GM19239 (cell line): ENCODE measurements at places on chromosomes 5 and 9.

GRCh38 chr9:93011114-93011513, 47.4 kb upstream of the SUSD3 start:
- DNase-seq: no peak

DNA sequence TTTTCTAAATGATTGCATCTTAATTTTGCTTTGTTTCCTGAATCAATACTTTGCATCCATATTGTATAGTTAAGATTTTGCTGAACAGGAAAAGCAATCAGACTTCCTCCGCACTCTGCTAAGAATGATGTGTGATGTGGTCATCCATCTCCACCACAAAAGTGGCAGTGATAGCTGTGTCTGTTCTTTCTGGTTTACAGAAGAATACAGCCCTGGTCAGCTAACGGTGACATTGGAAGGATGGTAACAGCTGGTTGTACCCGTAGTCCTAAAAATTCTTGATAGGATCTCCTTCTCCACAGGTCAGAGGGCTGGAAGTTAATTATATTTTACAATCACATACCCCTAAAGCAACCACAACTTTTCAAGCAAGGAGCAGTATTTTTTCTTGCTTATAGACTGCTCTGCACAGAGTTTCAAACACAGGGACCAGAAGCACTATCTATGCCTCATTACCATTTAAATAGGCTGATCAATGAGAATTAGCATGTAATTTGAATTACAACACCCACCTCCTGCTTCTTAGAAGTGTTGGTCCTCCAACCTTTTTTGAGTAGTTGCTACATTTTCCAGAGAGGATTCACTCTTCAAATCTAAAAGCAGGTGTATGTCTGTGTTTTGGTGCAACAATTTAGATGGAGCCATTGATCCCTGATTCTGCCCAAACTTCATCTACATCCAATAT, 1191.9 kb upstream of the NUDT12 start:
- DNase-seq: no peak

DNA sequence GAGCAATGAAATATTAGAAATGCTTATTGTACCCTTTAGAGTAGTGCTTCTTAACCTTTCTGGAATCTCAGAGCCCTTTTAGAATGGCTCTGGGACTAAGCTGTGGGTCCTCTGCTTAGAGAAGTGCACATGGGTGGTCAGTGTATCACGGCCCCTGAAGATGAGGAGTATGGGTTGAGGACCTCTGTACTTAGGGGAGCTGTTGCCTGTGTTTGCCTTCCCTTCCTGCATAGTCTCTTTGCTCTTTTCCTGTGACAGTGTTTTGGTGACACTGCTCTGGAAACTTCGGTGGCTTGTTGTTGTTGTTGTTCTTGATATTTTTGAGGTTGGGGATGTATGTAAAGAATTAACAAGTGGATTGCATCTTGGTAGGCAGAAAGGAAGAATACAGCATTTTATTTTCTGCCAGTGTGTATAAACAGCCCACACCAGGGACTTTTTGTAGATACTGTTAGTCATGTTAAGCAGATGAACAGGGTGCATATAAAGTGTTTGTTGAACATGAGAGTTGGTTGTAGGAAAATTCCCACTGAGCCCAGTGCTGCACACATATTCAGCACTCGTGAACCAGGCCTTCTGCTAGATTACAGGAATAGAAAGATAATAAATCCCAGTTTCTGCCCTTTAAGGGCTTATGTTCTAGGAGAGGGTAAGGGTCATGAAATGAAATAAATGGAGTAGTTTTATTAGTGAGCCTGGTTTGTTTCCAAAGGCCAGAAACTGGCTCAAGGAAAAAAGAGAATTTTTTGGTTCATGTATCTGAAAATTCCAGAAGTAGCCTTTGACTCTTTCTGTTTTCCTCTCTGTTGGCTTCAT, 199.7 kb downstream of the ARHGAP26 start:
- no peak for DNase-seq

DNA sequence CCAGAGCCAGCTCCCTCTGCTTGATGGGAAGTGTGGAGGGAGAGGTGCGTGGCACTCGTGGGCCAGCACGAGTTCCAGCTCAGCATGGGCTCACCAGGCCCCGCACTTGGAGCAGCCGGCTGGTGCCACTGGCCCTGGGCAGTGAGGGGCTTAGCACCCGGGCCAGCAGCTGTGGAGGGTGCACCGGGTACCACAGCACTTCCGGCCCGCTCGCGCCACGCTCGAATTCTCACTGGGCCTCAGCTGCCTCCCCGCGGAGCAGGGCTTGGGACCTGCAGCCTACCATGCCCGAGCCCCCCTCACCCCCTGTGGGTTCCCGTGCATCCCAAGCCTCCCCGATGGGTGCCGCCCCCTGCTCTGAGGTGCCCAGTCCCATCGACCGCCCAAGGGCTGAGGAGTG, 98.4 kb downstream of the DCP2 start:
- DNase-seq: no peak

DNA sequence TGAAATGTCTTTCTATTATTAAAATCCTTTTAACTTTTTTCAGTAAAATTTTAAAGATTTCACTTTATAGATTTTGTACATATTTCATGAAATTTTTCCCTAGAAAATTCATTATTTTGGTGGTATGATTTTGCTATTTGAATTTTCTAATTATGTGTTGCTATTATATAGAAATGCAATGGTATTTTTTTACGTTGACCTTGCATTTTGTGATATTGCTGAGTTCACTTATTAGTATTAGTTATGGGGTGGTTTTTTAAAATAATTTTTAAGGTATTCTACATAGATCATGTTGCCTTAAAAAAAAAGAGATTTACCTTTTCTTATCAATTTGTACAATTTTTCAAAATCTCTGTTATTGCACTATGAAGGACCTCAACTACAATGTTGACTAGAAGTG, 458.3 kb downstream of the TLE1 start:
- DNase-seq: no peak

DNA sequence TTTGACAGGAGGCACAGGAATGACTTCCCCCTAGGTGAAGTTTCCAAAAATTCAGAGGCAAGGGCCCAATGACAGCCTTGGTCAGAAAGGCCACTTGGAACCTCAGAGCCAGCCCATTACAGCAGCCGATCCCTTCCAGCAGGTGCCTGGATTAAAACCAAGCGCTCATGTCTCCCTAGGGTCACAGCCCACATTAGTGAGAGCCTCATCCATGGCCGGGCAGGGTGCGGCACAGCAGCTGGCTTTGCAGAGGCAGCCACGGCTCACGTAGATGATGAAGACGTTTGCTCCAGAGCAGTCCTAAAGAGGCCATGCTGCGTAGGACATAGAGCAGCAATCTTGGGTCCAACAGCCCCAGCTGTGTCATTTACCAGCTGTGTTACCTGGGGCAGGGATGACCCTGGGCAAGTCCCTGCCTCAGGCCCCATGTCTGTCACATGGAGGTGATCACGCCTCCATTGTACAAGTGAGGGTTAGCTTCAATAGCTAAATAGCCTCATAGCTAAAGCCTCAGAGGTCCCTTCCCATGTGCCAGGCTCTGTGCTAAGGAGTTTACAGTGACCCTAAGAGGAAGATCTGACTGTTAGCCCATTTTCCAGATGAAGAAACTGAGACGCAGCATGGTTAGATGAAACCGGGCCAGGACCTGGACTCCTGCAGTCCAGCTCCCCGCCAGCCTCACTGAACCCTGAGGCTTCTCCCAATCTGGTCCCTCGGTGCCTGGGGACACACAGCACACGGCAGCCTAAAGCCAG, 39.2 kb downstream of the NEK6 start:
- no peak for DNase-seq

DNA sequence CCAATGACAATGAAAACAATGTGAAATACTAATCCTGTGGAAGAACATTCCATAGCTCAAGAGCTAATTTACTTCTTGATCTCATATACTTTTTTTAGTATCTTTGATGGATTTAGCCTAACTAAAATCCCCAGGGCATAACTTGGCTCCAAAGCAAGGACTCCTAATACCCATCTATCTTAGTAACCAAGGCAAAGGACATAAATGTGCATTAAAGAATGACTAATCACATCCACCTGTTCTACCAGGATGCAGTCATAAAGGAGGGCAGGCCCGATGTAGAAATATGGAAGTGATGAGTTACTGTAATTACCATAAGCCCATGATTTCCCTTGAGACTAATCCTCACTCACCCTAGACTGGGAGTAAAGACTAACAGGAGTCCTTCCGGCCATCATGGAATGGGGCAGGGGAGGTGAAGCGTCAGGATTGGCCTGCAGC, 56.9 kb downstream of the KIF24 start:
- DNase-seq: no peak

DNA sequence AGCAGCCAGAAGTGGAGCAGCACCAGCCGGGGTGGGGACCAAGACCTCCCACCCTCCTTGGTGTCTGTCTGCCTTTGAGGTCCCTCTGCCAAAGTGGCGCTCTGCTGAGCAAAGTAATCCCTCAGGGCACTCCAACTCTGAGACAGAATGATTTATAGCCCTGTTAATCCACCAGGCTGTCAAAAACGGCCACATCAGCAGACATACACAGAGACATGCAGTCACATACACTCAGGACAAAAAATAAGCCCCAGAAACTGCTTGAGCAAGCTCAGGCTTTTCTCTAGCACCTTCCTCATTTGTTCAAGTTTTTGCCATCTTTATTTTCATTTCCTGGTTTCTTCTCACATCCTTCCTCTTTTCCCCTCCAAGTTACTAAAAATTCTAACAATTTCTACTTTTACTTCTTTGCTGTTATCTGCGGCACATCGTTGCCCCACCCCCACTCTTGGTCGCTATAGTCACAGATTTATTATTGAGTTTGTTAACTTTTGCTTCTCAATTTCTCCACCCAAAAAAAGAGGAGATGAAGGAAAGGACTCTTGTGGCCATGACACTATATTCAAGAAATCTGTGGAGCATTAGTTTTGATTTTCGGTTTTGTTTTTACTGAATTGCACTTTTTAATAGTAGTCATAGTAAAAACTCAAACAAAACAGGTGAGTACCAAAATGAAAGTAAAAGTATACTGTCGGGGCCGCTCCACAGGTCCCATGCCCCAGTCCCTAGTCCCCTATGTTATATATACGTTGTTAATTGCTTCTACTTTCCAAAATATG, 17.4 kb upstream of the ADRB2 start:
- no peak for DNase-seq

GRCh38 chr5:132464156-132464939, 26.2 kb downstream of the IRF1 start:
- no peak for DNase-seq

GRCh38 chr5:61669531-61669930, 337.5 kb downstream of the ZSWIM6 start:
- DNase-seq: no peak

DNA sequence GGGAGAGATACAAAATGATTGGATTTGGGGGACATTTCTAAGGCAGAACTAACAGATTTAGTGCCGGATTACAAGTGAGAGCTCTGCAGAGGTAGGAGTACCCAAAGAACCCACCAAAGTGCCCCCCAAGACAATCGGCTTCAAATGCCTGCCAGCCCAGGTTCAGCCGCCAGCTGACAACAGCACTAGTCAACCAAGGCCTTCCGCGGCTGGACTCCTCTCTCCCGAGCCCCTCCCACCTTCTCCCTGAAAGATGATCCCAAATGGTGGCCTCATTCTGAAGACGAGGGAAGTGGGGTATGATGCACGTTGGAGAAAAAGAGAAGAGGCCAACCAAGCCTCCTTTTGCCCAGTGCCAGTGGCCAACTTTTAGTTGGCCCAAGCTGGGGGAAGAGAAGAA, 210.4 kb upstream of the SLC30A5 start:
- no peak for DNase-seq

GRCh38 chr9:76585487-76586389, 126.8 kb downstream of the GCNT1 start:
- DNase-seq: no peak

GRCh38 chr9:82891321-82891720, 171.6 kb downstream of the RASEF start:
- DNase-seq: no peak

GRCh38 chr5:4977416-4978110, 162.6 kb upstream of the ADAMTS16 start:
- no peak for DNase-seq

DNA sequence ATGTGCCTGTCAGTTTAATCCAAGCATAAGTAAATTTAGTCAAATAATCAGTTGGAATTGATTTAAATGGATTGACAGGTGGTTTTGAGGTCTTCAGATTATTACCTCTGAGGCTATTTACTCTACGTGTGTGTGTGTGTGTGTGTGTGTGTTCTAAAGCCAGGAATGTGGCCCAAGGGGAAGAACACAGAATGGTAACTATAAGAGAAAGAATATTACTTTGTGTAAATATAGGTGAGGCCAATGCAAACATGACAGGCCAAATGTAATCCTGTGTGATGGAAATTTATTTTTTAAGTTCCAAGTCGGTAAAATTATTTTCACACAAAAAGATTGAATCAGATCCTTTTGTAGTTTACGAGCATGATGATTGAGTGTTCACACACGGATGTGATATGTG, 390.0 kb downstream of the PLK2 start:
- no peak for DNase-seq

DNA sequence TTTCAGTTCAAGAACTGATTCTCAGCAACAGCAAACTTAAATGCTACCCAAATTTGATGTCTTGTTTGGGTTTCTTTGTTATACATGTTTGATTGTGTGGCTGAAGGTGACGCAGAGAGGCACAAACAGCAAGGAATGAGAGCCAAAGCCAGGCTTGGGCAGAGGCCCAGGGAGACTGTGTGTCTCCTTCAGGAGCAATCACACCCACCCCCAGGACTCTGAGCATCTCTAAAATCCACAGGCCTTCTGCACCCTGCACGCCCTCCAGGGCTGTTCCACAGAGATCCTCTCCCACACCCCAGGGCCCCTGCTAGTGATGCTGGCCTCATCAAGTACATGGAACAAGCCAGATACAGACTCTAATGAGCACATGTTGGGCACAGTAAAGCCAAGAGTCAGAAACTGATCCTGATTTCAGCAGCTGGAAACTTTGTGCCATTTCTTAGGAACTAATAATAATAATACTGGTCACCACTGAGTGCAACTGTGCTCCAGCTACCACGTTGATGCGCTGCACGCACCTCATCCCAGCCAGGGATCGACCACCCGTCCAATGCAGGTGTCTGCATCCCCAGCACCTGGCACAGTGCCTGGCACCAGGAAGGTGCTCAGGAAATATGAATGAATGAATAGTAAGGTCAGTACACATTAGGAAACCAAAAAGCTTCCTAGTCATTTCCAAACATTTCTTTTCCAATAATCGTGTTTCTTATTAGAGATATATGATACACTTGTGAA, 54.6 kb upstream of the TCF7 start:
- DNase-seq: no peak

DNA sequence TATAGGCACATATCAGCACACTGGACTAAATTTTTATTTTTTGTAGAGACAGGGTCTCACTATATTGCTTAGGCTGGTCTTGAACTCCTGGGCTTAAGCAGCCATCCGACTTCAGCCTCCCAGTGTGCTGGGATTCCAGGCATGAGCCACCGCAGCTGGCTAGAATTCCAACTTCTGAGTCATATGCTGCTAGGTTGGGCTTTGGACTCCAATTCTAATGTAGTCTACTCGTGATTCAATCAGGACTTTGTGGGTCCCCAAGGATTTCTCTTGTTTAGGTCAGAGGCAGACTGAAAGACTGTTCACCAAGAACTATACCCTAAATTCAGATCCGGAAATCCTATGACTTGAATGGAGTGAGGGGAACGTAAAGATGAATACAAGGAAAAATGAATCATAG, 68.2 kb upstream of the CHD1 start:
- no peak for DNase-seq
